Smooth muscle cell of bladder (primary cell): ENCODE measurements at places on chromosomes 2 and 18. TPM values are rescaled to one million over a fixed set of nuclear protein-coding genes. Genes with fewer than 3 reads are reported as not detected.

Gene PELI1
- 7.0 and 8.2 TPM in 2 replicates for total RNA-seq

Gene ERBB4
- total RNA-seq = under 0.01 TPM in 1 of 2 replicates, not detected in the other

Gene NETO1
- not detected in 2 replicates for total RNA-seq

Gene CRYGC
- total RNA-seq = not detected in 2 replicates

Gene ADAM23
- total RNA-seq = 6.3 and 8.2 TPM in 2 replicates

Gene ZNG1B
- 42.5 and 44.0 TPM in 2 replicates for total RNA-seq

Gene FOSL2
- 56.7 and 59.2 TPM in 2 replicates for total RNA-seq

Gene KCNE4
- total RNA-seq = 27.2 and 43.9 TPM in 2 replicates

Gene EGR4
- total RNA-seq = not detected in 2 replicates
